ENCODE measurements at places on chromosomes 2 and 18.

- no peak for DNase-seq
Observed at GRCh38 chr18:9874728-9875127, 11.0 kb upstream of the TXNDC2 start.

DNA sequence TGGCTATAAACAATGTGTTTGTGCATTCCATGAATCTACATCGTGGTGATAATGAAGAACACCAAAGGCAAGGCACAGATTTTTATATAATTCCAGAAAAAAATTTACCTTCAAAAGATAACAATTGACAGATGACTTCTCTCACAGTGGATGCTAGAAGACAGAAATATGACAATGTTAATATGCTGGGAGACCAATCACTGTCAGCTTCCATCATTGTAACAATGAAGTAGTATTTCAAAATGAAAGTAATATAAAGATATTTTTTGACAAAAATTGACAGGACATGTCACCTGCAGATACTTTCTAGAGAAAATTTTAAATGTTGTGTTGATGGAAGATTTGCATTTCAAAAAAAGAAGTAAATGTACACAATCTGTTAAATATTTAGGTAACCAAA lies 1925.9 kb upstream of the LRRTM1 start:
- DNase-seq, result no peak

DNA sequence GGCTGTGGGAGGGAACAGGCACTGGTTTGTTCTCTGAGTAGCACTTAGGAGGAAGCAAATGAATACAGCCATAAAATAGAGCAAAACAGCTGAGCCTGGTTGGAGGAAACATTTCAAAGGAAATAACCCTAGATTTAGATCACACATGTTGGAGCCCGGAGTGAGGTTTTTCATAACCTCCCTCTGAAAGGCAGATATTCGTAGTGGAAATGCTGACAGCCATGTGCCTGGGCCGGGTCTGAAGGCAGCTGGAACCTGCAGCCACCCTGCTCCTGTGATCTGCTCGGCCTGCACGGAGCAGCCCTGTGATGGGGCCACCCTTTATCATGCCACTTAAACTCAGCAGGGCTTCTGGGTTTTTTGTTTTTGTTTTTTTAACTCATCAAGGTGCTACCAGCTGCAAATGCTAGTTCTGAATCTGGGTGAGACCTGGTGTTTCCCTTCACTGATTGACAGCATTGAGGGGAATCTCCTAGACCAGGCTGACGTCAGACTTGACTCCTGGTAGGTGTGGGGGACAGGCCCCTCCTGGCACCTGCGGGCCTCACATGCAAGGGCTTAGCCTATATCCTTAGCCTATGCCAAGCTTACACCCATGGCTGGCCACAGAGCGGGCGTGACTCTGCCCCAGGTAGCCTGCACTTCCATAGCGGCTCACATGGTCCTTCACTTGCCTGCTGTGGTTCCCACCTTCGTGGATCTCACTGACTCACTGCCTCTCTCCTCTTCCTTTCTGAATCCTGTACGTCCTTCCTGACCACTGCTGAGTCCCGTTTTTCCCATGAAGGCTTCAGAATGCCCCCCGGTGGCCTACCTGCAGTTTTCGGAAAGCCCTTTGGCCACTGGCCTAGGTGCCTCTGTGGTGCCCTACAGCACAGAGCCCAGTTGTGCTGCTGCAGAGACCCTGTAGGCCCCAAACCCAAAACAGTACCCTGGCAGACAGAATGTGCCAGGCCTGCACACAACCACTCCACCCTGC lies 217.3 kb downstream of the SEPTIN10 start:
- DNase-seq, result no peak

- no peak for DNase-seq
Observed at GRCh38 chr2:164734196-164734595, 107.4 kb downstream of the COBLL1 start.

DNA sequence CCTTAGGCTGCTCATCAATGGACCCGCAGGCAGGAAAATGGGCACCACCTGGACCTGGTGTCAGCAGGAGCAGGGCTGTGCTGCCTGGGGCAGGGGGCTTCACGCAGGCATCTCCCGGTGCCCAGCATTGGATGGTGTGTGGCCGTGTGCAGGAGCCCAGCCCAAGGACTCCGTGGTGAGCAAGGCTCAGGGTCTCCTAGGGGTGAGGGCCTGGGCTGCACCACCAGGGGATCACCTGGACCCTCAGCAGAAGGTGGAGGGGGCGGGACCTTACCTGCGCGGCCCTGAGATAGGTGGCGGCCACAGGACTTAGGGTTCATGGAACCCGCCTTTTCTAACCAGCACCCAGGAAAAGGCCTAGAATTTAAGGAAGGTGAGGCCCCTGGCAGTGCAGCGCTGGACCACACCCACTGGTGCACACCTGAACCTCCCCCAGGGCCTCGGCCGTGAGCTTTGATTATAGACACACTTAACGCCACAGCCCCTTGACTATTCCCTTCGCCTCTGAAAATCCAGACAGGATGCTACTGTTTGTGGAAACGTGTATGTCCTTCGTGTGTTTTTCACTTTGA lies 89.0 kb downstream of the TMEM18 start:
- no peak for DNase-seq

DNA sequence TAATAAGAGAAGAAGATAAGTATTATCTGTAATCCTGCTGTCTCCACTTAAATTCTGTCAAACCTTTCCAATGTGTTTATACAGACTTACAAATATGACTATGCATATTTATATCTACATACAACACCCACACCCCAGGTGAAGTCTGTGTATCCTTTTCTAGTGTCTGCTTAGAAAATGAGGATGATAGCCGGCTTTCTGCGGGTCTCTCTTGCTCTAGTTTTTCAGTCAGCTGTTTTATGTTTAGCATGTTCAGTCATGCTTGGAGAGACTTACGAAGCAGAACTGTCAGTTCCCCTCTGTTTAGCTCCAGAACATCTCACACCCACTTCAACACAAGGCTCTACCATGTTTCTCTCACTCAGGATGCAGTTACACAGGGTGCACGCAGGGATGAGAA lies 137.3 kb upstream of the NFATC1 start:
- DNase-seq, result no peak

DNA sequence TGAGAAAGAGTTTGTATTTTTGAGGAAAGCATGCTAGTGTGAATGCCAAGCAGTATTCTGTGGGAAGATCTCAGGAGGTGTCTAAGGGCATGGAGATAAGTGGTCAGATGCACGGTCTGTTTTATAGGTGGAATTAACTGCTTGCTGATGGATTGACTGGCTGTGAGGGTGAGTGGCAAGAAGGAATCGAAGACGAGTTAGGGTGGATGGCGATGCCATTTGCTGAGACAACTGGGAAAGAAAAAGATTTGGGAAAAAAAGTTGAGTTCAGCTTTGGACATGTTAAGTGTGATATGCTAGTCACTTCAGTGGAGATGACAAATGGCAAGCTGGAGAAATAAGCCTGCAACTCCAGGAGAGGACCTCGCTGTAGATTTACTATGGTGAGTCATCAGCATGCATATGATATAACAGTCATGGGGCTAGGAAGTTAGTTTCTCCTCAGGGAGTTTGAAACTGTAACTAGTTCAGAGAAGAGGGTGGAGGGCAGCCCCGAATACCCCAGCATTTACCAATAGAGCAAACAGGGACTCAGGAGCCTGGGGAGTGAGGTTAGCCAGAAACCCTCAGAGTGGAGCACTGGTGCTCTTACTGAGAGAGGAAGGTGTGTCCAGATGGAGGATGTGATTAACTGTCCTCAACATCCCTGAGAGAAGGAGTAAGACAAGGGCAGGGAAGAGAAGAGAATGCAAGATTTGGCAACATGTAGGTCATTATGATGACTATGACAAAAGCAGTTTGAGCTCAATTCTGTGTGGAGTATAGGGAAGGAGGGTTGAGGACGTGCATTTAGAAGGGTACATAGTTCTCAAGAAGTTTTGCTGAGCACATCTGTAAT lies 2.0 kb upstream of the HK2 start:
- DNase-seq, result peak; percentile 72

DNA sequence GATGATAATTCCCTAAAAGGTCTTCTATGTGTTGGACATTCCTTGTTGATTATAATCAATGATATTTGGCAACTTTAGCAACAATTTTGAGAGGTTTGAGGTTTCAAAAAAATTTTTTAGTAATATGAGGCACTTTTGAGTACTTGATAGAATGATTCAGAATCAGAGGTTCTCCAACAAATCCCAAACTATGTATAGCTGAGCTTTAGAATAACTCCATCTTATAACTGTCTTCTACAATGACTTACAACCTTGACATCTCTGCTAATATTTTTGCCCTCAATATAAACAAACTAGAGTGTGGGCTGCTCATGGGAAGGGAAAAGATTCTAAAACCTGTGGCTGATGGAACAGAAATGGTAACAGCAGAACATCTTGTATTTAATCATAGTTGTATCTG lies 21.5 kb upstream of the SERPINB7 start:
- DNase-seq, result no peak

DNA sequence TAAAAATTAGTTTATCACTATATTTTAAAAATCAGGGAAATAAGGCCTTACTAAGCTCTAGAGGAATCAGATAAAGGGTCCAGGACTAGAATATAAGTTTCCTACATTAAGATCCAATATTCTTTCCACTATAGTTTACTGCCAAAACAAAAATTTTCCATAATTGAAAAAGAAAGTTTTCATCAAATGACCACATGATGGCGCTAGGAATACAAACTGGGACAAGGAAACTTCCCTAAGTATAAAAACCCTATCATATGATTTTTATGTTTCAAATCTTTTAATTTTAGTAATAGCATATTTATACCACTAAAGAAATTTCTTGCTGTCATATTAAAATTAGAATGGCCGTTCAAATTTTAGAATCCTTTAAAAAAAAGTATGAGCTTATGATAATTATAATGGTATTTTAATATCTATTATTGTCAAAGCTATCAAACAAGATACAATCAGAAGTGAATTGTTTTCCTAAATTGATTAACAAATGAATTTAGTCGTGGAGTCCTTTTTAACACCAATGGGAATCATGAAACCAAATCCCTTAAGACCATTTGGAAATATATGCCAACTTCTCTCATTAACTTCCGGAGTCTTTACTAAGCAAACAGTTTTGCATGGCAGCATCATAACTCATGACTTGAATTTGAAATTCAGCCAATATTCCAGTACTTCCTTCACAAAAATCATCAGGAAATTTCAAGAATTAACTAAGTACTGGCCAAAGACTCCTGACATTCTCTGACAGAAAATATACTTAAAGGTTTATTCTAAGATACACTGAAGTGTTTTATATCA lies 70.3 kb downstream of the SCN1A start:
- DNase-seq, result peak; percentile 27

GRCh38 chr2:25313711-25314513 lies 27.8 kb downstream of the DNMT3A start:
- DNase-seq, result no peak
